ENCODE measurements at places on chromosomes 3 and 15.

GRCh38 chr3:46484388-46484787 lies 13.4 kb upstream of the RTP3 start:
- DNase-seq = no peak

DNA sequence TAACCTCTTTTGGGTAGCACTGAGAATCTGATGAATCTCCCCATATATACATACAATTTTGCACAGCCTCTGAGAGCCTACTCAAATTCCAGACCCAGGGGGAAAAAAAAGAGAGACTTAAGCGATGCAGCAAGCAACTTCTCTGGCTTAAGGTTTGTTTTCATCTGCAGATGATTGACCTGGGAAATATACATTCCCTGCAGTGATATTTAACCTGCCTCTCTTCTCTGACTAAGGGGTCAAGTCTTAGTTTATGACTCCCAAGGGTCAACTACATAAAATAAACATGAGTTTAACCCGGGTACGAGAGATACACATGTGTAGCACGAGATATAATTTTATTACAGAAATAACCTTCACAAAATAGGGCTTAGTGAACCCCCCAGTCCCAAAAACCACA lies 737.8 kb downstream of the TUSC7 start:
- DNase-seq = no peak

- peak; percentile 9 for DNase-seq
Measured at GRCh38 chr3:108287146-108287545, 9.2 kb upstream of the HHLA2 start.

- no peak for DNase-seq
Measured at GRCh38 chr15:97867870-97868269, 92.6 kb upstream of the ARRDC4 start.

- no peak for DNase-seq
Measured at GRCh38 chr3:111936967-111937366, 41.9 kb upstream of the ABHD10 start.

DNA sequence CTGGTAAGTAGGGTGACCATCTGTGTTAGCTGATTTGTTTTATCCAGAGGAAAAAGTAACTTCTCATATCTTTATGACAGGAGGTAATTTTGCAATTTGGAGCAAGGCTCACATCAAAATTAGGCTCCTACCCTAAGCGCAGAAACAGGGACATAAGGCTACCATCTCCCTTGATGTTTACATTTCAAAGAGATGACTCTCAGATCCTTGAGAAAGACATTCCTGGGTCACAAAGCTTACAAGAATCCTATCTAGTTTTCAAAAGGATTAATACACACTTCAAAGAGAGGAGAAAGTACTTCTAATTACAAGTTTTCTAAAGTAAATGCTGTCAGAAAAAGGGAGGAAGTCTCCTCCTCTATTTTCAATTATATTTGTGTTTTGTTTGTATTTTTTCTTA lies 7.0 kb downstream of the ZPLD1 start:
- no peak for DNase-seq

DNA sequence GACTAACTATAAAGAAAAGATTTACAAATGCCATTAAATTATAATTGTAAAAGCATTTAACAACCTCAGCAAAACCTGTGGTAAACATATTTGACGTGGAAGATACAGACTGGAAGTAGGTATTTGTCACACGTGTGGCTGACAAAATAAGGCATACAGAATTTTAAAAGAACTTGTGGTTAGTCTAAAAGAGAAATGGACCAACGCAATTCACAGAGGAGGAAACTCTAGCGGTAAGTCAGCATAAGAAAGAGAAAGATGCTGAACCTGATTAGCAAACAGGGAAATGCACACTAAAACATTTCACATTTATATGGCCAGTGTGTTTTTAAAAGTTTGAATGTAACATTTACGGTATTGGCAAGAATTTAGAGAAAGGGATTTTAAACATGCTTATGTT lies 35.3 kb downstream of the KCNH8 start:
- DNase-seq = no peak

- DNase-seq = no peak
Measured at GRCh38 chr15:58247855-58248842, 110.0 kb downstream of the AQP9 start.

DNA sequence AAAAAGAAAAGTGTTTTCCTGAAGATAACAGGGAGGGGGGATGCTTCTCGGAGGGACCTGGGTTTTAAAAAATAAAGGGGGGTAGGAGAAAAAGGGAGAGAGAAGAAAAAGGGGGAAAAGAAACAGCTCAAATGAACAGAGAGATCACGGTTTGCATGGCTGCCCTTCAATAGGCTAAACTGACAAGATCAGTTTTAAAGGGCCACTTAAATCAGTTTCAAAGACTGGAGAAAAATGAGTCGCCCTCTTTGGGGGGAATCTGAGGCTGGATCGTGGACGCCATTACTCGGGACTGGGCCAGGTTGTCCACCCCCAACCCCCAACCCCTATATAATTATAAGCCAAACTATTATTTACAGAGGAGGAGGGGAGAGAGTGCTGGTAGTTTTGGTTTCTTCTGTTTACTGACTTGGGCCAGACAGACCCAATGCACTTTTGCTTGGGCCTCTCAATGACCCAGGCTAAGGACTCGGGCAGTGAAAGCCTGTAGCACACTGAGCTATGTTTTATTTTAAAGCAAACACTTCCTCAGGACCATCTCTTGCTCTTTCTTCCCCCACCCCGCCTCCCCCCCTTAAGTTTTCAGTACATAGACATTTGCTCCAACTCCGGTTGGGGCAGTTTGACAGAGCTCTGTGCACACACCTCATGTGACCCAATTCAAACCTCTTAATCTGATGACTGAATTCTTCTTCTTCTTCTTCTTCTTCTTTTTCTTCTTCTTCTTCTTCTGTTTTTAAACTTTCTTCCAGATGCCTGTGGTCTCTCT lies 6.3 kb downstream of the NR2F2 start:
- no peak for DNase-seq

- no peak for DNase-seq
Measured at GRCh38 chr3:152234657-152235375, 33.9 kb upstream of the MBNL1 start.

- no peak for DNase-seq
Measured at GRCh38 chr3:46913644-46914043, 36.1 kb downstream of the PTH1R start.

DNA sequence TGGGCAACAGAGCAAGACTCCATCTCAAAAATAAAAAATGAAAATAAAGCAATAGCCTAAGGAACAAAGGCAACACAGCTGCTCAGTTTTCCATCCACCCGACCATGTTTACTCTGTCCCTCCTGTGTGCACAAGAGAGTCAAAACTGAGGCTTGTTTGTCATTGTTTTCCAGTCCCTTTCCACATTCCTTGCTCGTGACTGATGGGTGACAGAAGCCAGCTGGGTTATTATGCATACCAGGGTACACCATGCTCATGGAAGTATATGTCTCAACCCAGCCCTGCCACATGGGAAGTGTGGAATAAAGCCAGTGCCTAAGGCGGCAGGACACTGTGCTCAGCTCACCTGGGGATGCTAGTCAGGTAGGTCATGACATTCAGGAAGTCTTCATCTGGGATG lies 49.5 kb downstream of the MCF2L2 start:
- DNase-seq = no peak

DNA sequence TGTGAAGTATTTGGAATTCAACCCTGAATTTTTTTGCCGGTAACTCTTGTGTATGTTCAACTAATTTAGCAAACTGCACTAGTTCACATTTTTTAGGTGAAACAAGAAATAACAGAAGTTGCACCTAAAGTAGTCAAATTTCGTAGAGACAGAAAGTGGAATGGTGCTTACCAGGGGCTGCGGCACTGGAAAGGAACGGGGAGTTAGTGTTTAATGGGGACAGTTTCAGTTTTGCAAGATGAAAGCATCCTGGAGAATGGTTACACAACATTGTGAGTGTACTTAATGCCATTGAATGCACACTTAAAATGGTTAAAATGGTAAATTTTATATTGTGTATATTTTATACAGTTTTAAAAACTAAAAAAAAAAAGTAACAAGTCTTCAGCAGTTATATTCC lies 27.4 kb downstream of the PPARG start:
- DNase-seq = no peak

DNA sequence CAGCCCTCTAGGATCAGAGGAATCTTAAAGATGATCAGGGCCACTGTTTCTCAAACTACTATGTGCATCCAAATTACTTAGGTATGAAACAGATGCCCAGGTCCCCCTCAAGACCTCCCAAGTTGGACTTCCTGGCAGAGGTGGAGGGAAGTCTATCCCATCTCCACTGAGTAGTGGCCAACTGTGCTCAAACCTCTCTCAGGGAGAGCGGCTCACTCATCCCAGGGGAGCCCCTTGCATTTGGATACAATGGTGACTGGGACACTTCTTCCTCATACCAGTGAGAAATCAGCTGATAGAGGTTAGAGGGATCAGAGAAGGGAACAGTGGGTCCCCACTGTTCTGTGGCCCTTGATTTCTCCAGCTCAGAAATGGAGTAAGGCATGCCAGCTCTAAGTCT lies 8.7 kb upstream of the WNT7A start:
- DNase-seq = no peak

DNA sequence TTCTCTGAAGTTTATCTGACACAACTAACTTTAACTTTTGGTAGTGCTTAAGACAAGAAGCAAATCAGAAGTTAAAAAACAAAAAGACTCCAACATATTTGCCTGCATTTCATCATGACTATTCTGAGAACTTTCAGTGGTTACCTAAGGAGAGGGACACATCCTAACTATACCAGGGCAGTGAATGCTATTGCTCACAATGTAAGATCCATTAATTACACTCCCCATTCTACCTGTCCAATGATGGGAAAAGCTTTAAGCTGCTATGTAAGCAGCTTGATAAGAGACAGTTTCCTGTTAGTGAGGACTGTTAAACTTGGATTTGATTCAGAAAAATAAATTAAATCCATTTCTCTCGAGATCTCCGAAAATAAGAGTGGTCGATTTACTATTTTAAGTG lies 37.5 kb downstream of the SERPINI1 start:
- no peak for DNase-seq

DNA sequence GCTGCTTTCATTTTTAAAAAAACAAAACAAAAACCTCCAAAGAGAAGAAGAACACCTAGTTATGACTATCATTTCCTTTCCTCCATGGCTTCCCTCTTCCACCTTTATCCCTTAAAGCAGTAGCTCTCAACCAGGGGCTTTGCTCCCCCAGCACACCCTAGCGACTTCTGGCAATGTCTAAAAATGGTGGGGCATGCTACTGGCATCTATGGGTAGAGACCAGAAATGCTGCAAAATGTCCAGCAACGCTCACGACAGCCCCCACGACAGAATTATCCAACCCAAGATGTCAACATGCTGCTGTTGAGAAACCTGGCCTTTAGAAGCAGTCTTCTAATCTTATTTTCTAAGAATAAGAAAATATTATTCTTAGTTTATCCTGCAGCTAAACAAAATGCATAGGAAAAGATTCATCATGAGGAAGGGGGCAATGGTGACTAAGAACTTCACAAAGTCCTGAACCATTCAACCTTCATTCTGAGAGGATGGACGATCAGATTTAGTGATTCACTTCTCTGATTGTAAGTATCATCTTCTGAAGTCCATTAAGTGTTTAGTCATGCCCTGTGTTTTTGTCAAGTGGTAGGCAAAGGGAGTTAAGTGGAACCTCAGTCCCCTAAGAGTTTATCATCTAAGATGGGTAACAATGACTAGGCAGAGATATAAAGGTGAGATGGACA lies 81.7 kb downstream of the CCNL1 start:
- no peak for DNase-seq

- DNase-seq = no peak
Measured at GRCh38 chr3:151863611-151864010, 9.8 kb upstream of the SUCNR1 start.

DNA sequence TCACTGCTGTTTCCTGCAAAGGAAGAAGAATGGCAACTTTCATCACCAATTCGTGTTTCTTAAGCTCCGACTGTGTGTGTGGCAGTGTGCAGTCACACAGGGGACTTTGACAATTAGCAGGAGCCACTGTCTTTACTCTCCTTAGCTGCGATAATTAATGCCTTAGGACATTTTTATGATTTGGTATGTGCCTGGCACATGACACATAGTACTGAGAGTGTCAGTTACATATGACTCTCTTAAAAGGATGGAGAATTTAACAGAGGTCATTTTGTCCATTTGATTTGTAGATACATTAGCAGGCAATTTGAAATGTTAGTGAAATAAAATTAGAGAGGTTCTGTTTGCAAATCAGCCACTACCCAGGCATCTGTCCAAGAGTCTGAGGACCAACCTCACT lies 128.9 kb upstream of the VEPH1 start:
- no peak for DNase-seq

GRCh38 chr3:120202363-120202762 lies 82.7 kb downstream of the GPR156 start:
- no peak for DNase-seq

DNA sequence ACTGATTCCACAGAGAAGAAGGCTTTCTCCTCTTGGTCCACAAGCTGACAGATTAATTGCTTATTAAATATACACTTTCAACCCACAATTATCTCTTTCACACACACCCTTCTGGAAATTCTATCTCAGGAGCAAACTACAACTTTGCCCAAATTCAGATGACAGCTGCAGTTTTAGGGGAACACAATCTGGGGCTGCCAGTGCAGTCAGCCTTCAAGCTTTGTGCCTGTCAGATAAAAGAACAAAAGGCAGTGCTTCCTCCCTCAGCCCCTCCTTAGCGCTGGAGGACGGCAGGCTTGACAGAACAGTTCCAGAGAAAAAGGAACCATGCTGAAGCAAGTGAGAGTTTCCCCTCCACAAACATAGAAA lies 99.6 kb downstream of the TMCC1 start:
- no peak for DNase-seq

GRCh38 chr15:40242213-40242599 lies 3.3 kb downstream of the PAK6 start:
- DNase-seq = no peak

DNA sequence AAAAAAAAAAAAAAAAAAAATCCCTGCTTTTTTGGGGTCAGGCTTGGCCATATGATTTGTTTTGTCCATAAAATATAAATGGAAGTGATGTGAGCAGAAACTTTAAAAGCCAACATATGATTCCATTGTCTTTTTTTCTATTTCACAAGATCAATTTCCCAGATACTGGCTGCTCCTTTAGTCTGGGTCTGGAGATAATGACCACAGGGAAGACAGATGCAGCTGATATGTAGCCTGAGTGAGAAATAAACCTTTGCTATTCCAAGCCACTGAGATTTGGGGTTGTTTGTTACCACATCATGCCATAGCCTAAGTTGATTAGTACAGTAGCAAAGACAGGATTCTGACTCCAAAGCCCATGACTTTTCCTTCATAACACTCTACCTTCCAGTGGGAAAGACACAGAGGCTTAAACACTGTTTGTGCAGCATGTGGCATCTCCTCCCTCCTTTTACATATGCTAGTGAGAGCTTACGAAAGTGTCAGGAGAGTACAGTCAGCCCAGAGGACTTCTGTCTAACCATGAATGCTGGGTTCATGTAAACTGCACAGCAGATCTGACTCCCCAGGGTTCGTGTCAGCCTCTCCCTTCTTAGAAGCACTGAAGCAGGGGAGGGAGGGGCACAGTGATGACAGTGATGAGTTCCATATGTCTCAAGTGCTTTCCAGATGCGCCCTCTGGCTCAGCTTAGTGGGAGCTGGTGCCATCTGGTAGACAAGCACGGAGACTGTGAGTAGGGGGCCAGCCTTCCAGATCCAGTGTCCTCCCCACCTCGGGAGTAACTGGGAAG lies 36.7 kb upstream of the SLC7A14 start:
- DNase-seq = peak; percentile 100
